Stimulated activated CD4-positive, alpha-beta T cell treated with anti-CD3 and anti-CD28 coated beads, Interleukin-12 subunit alpha, Interleukin-12 subunit beta, amount 100 ng/mL, for 48 hours (primary cell): ENCODE measurements at places on chromosomes 16 and 17.

GRCh38 chr16:9318764-9319163 is 227.3 kb downstream of the HAPSTR1 start:
- DNase-seq = no peak

DNA sequence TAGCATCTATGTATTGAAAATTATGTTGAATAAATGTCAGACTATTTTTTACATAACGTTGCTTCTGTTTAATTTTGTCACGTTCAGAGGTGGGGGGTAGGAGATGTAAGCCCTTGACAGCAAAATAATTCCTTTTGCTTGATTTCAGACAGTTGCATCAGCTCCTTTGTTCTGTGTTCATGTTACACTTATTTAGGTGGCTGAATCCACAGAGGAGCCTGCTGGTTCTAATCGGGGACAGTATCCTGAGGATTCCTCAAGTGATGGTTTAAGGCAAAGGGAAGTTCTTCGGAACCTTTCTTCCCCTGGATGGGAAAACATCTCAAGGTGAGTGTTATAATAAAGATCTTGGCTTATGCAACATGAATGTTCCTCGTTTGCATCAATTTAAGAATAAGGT is 4.5 kb downstream of the HERPUD1 start:
- no peak for DNase-seq

DNA sequence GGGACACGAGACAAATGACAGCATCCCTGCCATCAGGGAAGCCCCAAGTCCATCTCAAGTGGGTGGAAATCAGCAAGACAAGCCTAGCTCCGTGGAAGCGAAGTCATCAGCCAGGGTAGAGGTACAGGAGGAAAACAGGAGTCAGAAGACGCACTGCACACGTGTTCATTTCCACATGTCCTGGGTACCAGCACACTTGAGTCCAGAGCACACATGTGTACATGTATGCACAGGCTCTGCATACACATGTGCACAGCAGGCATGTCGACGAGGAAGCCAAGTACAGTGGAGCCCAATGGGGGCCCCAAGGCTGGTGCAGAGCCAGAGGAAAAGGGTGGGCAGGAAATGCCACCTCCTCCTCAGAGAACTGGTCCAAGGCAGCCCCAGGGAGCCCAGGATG is 75.9 kb downstream of the ZNF423 start:
- no peak for DNase-seq

DNA sequence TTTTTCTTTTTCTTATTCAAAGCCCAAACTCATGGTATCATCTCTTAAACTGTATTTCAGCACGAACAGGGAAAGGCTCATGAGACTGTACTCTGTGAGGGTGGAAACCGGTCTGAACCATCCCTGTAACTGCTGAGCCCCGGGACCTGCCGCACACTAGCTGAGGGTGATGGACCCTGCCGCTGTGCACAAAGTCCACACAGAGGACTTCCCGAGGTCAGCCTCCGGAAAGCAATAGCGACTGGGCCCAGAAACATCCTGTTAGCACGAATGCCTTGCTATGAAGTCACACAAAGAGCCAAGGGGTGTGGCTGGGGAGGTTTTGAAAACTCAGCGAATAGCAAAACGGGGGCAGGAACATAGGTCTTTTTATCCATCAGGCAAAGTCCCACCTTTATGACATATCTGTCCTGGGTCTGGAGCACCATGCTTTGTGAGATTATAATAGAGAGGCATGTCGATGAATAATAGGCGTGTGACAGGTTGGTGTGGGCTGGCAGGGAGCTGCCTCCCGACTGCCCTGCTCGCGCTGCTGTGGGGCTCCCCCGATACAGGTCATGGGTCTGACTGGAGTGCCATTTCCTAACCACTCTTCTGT is 33.4 kb downstream of the CDK5R1 start:
- DNase-seq = peak; percentile 28

DNA sequence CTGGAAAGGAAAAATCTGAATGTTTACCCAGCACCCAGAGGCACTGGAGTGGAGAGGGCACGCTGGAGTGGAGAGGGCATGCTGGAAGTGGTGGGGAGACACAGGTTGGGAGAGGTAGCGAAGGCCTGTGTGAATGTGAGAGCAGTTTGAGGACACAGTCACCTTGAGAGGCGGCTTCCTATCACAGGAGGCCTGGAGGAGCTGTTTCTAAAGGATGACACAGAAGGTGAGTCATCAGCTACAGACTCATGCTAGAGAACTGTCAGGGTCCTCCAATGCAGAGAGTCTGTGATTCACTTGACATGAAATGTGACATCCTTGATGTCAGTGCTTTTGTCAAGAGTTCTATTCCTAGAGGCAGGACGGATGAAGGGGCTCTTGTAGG is 13.8 kb downstream of the CTRL start:
- peak; percentile 40 for DNase-seq

- DNase-seq = no peak
Observed at GRCh38 chr17:80365983-80366382, 49.0 kb upstream of the ENDOV start.

DNA sequence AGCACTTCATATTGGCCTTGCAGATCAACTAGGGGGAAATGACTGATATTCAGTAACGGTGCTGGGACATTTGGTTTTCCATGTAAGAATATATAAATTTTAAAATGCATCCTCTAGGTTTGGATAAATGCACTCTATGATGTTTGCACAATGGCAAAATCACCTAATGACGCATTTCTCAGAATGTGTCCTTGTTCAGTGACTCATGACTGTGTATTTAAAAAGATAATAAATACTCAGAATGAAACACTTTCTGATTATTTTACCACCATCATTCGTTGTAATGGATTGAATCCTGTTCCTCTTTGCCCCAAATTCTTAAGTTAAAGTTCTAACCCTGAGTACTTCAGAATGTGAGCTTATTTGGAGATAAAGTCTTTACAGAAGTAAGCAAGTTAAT is 17.2 kb upstream of the ADGRG1 start:
- DNase-seq = no peak

DNA sequence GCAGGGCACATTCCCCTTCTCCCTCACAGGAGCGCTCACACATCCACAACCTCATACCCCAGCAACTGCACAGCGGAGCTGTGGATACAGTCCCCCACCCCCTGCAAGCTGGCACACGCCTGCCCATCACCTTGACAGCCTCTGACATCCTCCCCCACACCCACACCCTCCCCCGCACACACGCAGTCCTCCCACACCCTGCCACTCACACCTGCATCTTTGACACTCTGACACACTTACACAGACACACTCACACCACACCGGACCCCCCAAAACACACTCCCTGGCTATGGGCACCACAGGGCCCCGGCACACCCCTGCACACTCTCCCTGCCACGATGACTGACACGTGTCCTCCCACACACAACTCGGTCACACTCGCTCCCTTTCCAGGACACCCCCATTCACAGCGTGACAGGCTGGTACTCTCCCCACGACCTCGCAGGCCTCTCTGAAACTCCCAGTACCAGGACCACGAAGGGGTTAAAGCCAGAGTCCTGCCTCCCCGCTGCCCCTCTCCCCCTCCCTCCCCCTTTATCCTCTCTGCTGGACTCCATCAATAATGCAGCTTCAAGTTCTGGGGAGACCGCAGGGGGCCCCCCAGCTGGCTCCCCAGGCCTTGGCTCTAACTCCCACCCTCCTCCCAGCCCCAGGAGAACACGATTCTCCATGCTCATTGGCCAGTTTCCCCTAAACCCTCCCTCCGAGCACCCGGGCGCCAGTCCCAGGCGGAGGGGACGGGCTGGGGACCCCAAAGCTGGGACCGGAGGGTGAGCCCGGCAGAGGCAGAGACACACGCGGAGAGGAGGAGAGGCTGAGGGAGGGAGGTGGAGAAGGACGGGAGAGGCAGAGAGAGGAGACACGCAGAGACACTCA is at the start of gene PPP1R1B:
Gene PPP1R1B (plus strand): TSS at position 782 of the 876 bp plus-strand sequence. CDS start 441 bp downstream, outside the sequence.
- no peak for DNase-seq

- DNase-seq = no peak
Observed at GRCh38 chr17:29734640-29735039, 111.9 kb upstream of the CORO6 start.

DNA sequence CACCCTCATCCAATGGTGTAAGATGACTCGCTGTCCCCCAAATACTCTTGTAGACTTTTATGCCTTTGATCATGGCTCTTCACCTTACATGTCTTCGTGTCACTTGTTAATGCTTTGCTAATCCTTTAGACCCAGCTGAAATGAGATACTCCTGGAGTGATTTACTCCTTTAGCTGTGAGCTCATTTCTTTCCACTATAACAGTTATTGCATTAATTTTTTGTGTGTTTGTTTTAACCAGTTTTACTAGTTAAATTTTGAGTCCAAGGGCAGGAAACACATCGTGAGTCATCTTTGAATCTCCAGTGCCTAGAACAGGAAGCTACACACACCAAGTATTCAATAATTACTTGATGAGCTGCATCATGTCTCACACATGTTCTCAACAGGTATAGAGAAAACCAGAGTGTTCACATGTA is 6.5 kb upstream of the CTCF start:
- no peak for DNase-seq

DNA sequence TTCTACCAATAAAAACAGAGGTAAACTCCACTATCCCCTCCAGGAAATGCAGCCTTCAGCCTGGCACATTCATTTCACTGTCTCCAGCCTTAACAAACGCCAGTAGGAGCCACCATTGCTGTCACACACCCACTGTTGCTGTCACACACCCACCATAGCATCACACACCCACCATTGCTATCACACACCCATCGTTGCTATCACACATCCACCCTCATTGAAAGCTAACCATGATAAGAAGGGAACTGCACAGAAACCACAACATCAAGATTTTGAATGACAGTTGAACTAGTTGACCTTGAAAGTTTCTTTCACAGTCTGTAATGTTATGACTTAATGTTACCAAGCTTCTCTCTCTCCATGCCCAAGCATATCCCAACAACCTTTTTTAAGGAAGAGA is 38.1 kb downstream of the SHCBP1 start:
- no peak for DNase-seq

- DNase-seq = peak; percentile 72
Observed at GRCh38 chr17:77404812-77405581, 264.2 kb downstream of the SEC14L1 start.

DNA sequence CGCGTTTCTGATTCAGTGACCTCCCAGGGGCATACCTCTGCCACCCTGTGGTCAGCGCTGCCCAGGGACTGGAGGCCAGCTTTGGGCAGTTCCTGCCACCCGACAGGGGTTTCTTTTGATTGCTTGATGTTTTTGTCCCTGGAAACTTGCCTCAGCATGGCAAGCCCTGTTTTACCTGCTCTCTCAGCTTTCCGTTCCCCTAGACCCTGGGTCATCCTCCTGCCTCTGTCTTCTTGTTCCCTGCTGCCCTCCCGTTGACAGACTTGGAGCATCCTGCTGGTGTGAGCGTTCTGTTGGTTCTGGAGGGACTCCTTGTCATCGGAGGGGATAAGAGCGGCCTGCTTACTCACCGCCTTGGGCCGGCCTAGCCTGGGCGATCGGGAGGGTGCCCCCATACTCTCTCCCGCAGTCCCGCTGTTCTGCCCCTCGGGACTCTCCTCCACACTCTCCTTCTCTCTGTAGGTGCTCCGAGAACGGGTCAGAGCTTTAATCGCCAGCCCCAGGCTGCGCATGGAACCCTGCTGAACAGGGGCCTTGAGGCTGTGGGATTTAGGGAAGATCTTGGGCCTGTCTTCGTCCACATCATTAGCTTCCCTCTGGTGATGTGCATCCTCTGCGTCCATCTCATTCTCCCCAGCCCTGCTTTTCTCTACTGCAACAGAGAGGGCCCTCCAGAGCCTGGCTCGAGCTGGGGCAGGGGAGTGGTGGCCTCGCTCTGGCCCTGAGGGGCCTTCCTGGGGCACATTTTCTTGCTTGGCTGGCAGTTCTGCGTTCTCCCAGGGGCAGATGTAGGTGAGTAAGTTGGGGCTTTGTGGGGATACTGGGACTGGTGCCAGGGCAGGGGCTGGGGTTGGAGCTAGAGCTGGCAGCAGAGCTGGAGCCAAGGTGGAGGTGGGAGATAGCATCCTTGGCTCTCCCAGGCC is 13.7 kb downstream of the GPR179 start:
- no peak for DNase-seq

DNA sequence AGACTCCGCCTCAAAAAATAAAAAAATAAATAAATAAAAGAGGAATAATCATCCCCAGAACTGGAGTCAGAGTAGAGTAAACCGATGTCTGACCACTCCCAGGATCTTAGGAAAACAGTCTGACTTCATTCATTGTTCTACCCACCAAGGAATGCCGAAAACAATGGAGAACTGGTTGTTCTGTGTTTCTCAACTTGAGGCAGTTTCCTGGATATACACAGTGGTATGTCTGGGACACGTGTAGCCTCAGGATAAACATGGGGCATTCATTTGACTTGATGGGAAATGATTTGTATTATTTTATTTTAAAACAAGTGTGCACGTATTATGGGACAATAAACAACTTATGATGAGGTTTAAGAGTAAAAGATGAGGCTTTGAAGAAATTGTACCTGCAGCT is 32.8 kb upstream of the PAFAH1B1 start:
- DNase-seq = no peak

DNA sequence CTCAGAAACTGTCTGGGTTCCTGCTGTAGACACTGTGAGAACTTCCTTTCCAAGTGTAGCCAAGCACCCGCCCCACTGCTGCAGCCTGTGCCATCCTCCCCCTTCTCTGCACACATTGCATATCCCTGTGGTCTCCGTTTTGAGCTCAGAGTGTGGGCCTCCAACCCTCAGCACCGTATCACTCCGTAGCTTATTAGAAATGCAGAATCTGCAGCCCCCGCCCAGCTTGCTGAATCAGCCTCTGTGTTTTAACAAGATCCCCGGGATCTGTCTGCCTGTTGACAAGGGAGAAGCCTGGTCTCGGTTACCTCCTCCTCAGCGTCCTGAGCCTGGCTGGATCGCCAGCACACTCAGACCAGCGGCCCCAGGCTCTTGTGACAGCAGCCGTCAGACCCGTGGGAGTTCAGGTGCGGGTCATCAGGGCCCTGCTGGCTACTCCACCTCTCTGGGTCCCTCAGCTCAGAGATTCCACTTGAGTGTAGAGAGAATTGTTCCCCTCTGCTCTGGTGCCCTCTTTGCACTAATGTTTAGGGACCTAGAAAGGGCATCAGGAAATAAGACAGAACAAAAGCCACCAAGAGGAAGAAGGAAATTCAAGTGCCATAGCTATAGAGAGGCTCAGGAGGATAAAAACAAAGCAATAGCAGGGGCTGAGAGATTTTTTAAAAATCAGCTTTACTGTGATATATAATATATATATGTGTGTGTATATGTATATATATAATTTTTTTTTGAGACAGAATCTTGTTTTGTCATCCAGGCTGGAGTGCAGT is 92.3 kb downstream of the PITPNC1 start:
- peak; percentile 20 for DNase-seq

- DNase-seq = no peak
Observed at GRCh38 chr16:72873853-72874252, 174.1 kb downstream of the ZFHX3 start.
